ENCODE measurements at places on chromosomes 3 and 15.

- DNase-seq, result no peak
Measured at GRCh38 chr3:14524311-14524711, 15.8 kb downstream of the GRIP2 start.

DNA sequence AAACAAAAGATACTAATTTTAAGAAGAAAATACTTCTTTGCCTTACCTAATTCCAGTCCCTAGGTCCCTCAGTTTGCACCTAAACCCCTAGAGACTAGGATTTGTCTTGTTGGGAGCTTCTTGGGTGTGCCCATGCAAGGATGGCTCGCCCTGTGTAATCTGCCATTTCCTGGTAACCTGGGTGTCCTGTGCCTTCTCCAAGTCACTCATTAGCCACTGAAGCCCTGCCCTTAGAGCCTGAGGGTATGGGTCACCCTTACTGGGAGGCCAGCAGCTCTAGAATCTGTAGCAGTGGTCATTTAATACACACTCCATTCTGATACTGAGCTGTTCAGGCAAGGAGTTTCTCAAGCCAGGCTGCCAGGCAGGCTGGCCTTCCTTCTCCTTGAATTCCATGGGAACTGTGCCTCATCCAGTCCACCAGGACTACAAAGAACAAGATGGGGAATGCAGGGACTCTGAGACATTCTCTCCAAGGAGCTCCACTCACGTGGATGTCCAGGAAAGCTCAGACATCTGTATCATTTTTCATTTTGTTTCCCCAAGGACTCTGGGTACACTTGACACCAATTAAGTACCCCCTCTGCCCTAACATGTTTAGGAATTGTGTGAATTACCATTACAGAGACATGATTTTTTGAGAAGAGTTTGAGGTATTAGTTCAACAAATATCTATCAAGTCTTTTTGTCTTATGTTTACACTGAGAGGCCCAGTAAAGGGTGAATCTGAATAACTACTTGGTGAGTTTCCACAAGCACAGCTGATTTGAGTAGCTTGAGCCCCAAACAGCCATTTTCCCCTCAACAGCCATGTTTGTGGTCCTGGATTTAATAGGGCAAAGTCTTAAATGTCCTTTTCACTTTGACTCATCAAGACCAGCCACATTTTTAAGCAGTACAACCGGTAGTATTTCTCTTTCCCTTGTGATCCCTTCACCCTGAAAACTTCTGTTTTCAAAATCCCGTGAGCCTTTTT lies 52.6 kb downstream of the ARNT2 start:
- DNase-seq, result no peak

GRCh38 chr15:38814891-38815290 lies 250.3 kb upstream of the RASGRP1 start:
- DNase-seq, result no peak

- no peak for DNase-seq
Measured at GRCh38 chr15:59686389-59686788, 2.7 kb downstream of the BNIP2 start.

DNA sequence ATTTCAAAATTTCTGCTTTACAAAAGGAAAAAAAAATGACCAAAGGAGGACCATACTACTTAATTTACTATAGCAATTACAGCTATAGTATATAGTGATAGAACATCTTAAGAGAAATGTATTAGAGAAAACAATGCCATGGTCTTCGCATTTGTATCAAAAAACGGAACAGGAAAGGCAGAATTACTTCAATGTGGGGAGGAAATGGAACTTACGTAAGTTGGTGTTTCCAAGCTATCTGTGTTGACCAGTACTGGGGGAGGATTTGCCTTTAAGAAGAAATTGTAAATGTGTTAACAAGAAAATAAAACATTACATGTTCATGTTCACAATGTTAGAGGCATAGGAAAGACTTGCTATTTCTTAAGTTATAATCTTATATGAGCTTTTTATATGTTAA lies 119.9 kb upstream of the MELTF start:
- no peak for DNase-seq

DNA sequence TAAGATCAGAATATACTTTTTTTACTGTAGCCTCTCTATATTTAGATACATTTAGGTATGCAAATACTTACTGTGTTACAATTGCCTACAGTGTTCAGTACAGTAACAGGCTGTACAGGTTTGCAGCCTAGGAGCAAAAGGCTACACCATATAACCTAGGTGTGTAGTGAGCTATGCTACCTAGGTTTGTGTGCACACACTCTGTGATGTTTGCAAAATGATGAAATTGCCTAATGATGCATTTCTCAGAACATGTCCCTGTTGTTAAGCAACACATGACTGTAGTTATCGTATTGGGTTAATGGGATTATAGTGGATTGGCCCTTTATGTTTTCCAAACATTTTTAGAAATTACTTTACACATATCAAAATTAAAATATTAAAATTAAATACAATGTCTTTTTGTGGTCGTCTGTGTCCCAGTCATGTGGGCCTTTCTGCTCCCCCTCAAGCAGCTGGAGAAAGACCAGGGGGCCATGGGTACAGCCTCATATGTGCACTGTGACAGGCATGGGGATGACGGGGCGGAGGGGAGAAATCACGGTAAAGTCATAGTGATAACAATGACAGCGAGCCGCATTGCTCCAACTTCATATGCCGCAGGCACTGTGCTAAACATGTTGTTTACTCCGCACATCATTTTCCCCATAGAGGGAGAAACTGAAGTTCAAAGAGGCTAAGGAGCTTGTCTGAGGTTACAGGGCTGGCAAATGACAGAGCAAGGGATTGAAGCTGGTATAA lies 27.4 kb upstream of the PLA2G4E start:
- DNase-seq, result no peak

GRCh38 chr3:43726521-43726920 lies 35.8 kb downstream of the ABHD5 start:
- DNase-seq, result no peak

DNA sequence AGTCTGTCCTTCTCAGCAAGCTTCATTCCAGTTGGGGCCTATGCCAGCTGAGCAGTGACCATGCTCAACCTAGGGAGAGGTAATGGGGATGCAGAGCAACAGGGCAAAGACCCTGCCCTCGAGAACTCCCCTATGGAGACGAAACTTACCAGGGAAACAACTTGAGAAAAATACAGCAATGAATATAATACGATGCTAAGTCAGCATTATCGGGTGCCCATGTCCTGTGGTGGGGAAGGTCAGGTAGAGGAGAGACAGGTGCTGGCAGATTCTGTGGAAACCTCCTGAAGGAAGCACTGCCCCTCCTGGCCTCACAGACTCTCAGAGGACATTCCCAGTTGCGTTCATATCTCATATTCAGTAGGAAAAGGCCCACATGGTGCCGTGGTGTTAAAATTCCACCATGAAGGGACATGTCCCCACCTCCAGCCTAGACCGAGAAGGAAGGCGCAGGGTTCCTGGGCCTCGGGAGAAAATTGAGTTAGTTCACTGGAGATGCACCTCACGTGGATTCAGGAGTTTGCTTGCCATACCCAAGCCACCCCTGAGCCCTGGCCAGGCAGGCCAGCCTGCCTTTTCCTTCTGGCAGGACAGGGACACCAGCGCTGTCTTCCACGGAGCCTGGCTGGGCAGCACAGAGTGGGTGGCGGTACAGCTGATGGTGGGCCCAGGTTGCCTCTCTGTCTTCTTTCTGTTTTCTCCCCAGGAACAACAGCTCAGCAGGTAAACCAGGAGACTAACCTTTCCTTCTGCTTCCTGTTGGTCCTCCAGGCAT lies 62.4 kb downstream of the BOC start:
- DNase-seq, result no peak

DNA sequence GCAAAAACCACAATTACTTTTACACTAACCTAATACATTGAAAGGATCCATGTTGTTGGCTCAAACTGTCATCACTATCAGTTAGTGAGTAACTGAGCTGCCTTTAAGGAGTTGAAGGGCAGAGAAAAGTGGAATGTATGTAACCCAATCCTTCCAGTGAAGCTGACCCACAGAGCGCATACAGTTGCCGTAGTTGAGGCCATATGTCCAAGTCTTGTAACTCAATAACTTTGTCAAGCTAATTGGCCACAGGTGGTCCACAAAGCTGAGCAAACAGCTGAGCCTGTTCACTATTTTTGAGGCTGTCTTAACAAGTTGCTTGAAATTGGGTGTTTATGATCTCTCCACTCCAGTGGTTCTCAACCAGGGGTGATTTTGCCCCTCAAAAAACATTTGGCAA lies 169.0 kb upstream of the SLC24A5 start:
- DNase-seq, result no peak

GRCh38 chr15:80202641-80203360 lies 49.2 kb downstream of the CTXND1 start:
- DNase-seq, result no peak

DNA sequence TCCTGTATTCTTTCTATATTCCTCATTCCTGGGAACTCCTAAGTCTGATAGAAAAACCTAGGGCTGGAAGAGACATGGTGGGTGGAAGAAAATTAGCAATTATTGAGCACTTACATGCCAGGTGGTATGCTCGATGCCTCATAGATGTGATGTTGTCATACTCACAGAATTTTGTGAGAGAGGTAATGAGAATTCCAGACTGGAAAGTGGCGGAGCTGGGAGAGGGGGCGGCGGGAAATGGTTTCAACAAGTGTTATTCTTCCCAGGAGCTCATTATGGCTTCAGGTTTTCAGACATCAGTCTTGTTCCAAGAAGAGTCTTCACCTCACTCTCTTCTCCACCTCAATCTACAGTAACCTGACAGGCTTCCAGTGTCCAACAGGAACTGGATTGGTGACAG lies 16.2 kb downstream of the TIMP4 start:
- no peak for DNase-seq

DNA sequence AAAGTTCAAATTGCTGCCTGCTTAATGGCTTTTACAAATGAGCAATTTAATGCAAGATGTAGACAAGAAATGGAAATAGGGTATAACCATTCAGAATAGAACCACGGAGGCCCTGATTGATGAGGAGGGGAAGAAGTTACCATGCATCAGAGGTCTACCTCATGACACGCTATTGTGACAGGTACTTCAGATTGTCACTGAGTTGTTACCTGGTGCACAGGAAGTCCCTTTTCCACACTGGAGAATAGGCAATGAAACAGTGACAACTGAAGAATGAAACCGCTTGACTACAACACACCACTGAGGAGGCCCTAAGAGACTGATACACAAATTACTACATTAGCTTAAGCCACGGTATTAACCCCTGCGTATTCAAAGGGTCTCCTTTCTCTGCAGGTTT lies 251.2 kb downstream of the RYR3 start:
- DNase-seq, result no peak

DNA sequence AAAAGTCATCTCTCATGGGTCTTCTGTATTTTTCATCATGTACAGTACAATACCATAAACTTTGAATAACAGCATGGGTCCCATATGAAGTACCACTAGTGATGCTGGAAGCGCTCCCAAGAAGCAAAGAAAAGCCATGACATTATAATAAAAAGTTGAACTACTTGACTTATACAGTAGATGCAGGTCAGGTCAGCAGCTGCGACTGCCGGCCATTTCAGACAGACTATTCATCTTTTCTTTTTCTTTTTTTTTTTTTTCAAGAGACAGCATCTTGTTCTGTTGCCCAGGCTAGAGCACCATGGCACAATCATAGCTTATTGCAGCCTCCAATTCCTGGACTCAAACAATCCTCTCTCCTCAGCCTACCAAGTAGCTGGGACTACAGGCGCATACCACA lies 10.2 kb downstream of the RAF1 start:
- no peak for DNase-seq

- DNase-seq, result no peak
Measured at GRCh38 chr3:144816323-144816722, 844.7 kb downstream of the DIPK2A start.

DNA sequence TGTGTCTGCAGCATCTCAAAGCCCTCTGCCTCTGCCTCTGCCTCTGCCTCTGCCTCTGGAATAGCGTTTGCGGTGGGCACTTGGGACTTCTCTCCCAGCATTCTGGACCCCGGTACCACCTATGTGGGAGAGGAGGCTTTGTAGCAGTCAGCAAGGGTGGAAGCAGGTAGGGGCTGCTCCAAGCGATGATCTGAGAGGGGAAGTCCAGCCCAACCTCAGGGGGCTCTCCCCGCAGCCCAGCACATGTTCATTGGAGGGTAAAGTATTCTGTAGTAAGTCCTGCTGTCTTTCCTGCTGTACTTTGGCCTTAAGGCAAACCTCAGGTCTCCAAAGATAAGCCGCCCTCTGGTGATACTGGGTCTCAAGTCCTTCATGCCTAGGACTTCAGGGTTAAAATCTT lies 68.6 kb downstream of the FAM174B start:
- DNase-seq, result no peak

- DNase-seq, result peak; percentile 42
Measured at GRCh38 chr15:68550498-68551295, 28.1 kb upstream of the CORO2B start.

DNA sequence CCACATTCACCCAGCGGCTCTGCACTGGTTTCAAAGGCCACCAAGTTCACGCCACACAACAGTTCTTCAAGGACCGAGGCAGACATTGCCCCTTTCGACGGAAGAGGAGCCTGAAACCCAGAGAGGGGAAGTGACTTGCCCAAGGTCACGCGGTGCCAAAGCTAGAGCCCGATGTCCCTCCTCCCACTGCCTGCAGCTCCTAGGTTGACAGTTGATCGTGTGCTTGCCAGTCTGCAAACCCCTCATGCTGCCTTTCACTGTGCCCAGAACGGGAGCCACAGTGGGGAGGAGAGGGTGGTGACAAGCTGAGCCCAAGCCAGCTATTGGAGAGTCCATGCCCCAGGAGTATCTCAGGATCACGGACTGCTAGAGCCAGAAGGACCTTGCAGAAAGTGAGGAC lies 230.9 kb downstream of the XXYLT1 start:
- DNase-seq, result no peak

DNA sequence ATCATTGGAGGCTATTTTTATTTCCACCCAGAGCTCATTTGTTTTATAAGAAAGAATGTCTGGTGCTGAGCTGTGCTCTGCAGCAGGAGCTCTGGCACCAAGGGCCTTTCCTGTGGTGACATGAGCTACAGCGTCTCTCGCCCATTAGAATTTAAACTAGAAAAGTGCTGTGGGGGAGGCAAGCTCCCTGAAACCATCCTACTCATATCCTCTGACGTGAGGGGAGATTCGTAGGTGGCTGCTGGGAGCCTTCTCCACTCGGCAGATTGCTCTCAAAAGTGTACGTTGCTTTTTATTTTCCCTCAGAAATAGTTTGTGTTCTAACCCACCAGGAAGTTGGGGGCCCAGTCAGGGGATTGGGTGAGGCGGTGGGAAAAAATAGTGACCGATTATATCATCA lies 76.3 kb upstream of the ARHGEF3 start:
- no peak for DNase-seq

GRCh38 chr3:151732861-151733260 lies 866 bp upstream of the AADACL2 start:
- no peak for DNase-seq

DNA sequence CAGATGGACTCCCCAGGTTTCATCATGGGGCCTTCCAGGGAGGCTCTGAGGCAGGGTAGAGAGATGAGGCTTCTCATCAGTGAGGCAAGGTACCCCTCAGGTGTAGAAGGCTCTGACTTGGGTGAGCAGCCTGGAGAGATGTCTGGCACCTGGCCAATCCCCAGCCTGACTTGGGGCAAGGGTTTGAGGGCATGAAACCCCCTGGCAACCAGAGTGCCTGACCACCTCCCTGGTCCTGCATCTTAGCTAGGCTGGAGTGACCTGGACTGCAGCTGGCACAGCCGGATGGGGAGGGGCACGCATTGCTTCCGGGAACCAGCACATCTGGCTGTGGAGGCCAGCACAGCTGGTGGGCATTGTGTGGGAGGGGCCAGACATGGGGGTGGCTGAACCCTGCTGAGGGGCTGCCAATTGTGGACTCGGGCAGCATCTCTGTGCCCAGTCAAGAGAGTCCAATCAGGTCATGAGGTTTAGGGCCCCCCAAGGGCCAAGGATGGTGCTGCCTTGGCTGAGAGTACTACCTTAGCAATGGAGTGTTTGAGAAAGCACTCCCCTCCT lies 1.9 kb downstream of the ZBTB47 start:
- no peak for DNase-seq
